H7 (cell line): ENCODE measurements at places on chromosomes 11 and 22. TPM values are rescaled to one million over a fixed set of nuclear protein-coding genes. Genes with fewer than 3 reads are reported as not detected.

The MB gene
- 0.35 and 0.70 TPM in 2 replicates for total RNA-seq

The CRYBB3 gene
- 0.10 TPM in 1 of 2 replicates, not detected in the other for total RNA-seq

The CDON gene
- 22.7 and 31.5 TPM in 2 replicates for total RNA-seq

The MRGPRX3 gene
- total RNA-seq, result not detected in 2 replicates

The OR8A1 gene
- not detected in 2 replicates for total RNA-seq

The LRRN4CL gene
- 0.14 and 0.30 TPM in 2 replicates for total RNA-seq

The SMCO4 gene
- total RNA-seq, result 57.6 and 84.9 TPM in 2 replicates

The TMEM86A gene
- total RNA-seq, result 0.70 and 1.5 TPM in 2 replicates

The CRYAB gene
- total RNA-seq, result 0.44 and 1.5 TPM in 2 replicates

The SLC22A25 gene
- total RNA-seq, result 0.18 TPM in 1 of 2 replicates, not detected in the other

The PGA5 gene
- 0.69 and 1.5 TPM in 2 replicates for total RNA-seq

The ISX gene
- total RNA-seq, result not detected in 2 replicates

The LMO1 gene
- 0.22 and 0.94 TPM in 2 replicates for total RNA-seq

The MTMR3 gene
- total RNA-seq, result 16.7 and 19.6 TPM in 2 replicates

The KDM4E gene
- total RNA-seq, result not detected in 2 replicates

The HMBS gene
- 12.2 and 14.3 TPM in 2 replicates for total RNA-seq

The POTEH gene
- not detected in 2 replicates for total RNA-seq

The FAM118B gene
- total RNA-seq, result 50.8 and 53.2 TPM in 2 replicates

The TRPC6 gene
- total RNA-seq, result 1.4 and 2.1 TPM in 2 replicates

The CD3E gene
- total RNA-seq, result not detected in 2 replicates

The PRG2 gene
- total RNA-seq, result not detected in 2 replicates

The LRRC10B gene
- 2.5 and 2.6 TPM in 2 replicates for total RNA-seq

The MPZL3 gene
- 0.42 and 0.63 TPM in 2 replicates for total RNA-seq

The INS gene
- not detected in 2 replicates for total RNA-seq

The LGALS12 gene
- 6.8 and 16.6 TPM in 2 replicates for total RNA-seq

The IFITM1 gene
- 1,398 and 1,404 TPM in 2 replicates for total RNA-seq

The TMPRSS5 gene
- total RNA-seq, result 0.21 and 0.44 TPM in 2 replicates

The MMP3 gene
- not detected in 2 replicates for total RNA-seq

The DKK3 gene
- total RNA-seq, result 8.8 and 15.3 TPM in 2 replicates
